Testis (tissue), 5 donors: ENCODE measurements at places on chromosomes 3 and 15.

DNA sequence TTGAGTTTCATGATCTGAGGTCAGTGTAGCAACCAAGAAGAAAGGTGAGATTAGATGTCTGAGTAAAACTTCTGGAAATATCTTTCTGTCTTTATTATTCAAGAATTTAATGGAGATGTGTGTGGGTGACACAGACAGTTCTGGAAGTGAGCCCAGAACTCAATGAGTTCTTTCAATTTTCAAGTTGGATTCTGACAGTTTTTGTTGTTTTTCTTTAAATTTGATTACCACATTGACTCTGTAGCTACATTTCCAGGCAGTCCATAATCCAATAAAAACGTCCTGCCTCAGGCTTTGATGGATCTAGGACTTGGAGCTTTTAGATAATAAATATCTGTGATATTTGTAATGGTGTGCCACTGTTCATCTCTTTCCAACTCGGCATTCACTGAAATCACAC lies 3.9 kb upstream of the PARP14 start:
- no peak for DNase-seq

GRCh38 chr15:34327906-34328305 lies 9.7 kb downstream of the SLC12A6 start:
- no peak for DNase-seq

DNA sequence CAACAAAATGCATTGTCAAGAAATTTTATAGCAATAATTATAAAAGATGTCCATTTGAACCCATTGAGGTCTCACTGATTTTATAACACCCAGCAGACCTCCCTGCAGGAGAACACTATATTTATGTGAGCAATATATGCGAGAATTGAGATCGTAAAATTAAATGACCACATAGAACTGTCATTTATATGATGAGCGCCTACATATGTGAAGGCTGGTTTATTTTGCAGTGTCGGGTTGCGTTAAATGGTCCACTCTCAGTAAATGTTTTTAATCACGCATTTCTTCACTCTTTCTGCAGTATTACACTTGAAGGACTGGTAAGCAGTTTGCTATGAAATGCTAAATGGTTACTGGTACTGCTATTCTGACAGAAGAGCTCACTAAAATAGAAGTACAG lies 408.5 kb upstream of the AGTR1 start:
- no peak for DNase-seq

- DNase-seq = no peak
Observed at GRCh38 chr3:65251375-65251774, 563.6 kb upstream of the ADAMTS9 start.

GRCh38 chr3:123778991-123779622 lies 105.0 kb downstream of the MYLK start:
- DNase-seq = no peak

DNA sequence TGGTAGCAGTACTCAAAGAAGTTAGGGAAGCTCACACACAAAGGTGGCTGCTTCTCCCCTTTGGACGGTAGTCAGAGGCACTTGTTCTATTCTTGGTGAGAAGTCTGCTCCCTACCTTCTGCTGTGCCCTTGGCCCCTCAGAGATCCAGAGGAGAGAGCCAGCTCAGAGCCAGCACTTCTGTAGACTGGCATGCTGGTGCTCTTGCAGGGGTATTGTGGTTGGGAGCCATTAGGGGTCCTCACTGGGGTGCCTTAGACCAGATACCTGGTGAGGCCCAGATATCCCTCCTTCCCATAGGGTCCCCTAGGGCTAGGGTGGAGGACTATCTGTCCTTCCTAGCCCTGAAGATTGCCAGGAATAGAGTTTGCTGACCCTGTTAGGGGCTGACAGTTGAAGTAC lies 140.6 kb downstream of the EEFSEC start:
- no peak for DNase-seq

DNA sequence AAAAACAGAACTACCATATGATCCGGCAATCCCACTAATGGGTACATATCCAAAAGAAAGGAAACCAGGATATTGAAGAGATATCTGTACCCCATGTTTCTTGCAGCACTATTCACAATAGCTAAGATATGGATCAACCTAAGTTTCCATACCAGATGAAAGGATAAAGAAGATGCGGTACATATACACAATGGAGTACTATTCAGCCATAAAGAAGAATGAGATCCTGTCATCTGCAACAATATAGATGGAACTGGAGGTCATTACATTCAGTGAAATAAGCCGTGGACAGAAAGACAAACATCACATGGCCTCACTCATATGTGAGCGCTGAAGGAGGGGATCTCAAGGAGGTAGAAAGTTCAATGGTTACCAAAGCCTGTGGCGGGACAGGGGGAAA lies 3.0 kb downstream of the SLC41A3 start:
- no peak for DNase-seq

DNA sequence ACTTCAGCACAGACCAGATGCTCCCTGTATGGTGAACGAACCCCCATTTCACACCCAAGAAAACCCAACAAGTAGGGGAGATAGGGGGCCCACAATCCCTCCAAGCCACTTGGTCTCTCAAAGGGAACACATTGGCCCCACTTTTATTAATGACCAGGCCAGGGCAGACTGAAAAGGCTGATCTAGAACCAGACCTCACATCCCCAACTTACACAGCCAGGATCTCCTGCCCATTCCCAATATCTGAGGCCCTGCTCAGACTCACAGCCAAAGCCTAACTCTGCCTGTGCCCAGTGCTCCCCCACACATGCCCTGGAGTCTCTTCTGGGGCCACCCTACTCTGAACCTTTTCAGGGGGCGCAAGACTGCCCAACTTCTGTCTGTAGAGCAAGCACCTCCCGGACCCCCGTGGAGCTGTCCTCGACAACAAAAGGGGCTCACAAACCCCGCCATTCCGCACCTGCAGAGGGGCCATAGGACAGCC lies 1.8 kb downstream of the PLXNB1 start:
- no peak for DNase-seq

- no peak for DNase-seq
Observed at GRCh38 chr15:95647531-95648277, 682.8 kb upstream of the NR2F2 start.

GRCh38 chr3:3307491-3307890 lies 128.0 kb upstream of the CRBN start:
- no peak for DNase-seq
